ENCODE measurements at places on chromosomes 2 and 18. TPM values are rescaled to one million over a fixed set of nuclear protein-coding genes. Genes with fewer than 3 reads are reported as not detected.

SERPINB4 gene
- total RNA-seq: not detected

YWHAQ gene
- total RNA-seq: 82.3 TPM

POTEJ gene
- total RNA-seq: not detected

FHL2 gene
- total RNA-seq: 5.5 TPM

GALNT5 gene
- 0.15 TPM for total RNA-seq

RRM2 gene
- 2.7 TPM for total RNA-seq

ASB18 gene
- not detected for total RNA-seq

DLGAP1 gene
- total RNA-seq: 0.48 TPM

BMP10 gene
- 6.1 TPM for total RNA-seq

PCARE gene
- total RNA-seq: not detected

TMEM247 gene
- total RNA-seq: not detected

ZAP70 gene
- 1.5 TPM for total RNA-seq

CD8B2 gene
- not detected for total RNA-seq

GRHL1 gene
- total RNA-seq: 4.7 TPM

KLHL41 gene
- 0.18 TPM for total RNA-seq

MARCO gene
- 38.8 TPM for total RNA-seq

FSIP2 gene
- 0.05 TPM for total RNA-seq

PAIP2B gene
- total RNA-seq: 26.8 TPM

IL1A gene
- not detected for total RNA-seq

VWA3B gene
- total RNA-seq: 0.18 TPM

TNFRSF11A gene
- 1.1 TPM for total RNA-seq

Data from left lobe of liver (tissue), 2 donors.